ENCODE measurements at places on chromosomes 12 and 14. TPM values are rescaled to one million over a fixed set of nuclear protein-coding genes. Genes with fewer than 3 reads are reported as not detected.

DNA sequence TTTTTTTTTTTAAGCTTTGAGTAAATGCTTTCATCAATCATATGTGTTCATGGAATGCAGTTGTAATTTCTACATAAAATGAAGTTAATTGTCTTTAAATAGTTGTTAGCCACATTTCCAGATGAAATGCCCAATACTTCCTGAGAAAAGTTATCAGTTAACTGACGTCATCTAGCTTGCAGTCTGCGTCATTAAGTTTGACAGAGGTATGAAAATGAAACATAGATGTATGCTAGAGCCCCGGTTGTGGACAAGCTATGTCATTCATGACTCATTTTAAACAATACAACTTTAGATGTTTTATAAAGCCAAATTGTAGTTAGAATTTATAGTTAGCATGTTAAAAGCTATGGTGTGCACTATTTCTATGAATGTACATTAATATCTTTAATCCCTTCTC is 90.7 kb downstream of the PLEKHA5 start:
- no peaks in the 10 kb centered on the region for H3K27me3 ChIP-seq
- no peak overlapping the region for H3K4me3 ChIP-seq
- H3K27ac ChIP-seq = no peak overlapping the region
- H3K4me1 ChIP-seq = no peaks in the 10 kb centered on the region
- no peaks in the 10 kb centered on the region for H3K36me3 ChIP-seq
- no peak for DNase-seq

- H3K27me3 ChIP-seq = peaks cover 41% of the 10 kb centered on the region
- no peak overlapping the region for H3K4me3 ChIP-seq
- peaks cover 9% of the 10 kb centered on the region for H3K4me1 ChIP-seq
- H3K36me3 ChIP-seq = no peaks in the 10 kb centered on the region
These were observed 4.4 kb downstream of the KRT86 start for GRCh38 chr12:52278575-52279421.

DNA sequence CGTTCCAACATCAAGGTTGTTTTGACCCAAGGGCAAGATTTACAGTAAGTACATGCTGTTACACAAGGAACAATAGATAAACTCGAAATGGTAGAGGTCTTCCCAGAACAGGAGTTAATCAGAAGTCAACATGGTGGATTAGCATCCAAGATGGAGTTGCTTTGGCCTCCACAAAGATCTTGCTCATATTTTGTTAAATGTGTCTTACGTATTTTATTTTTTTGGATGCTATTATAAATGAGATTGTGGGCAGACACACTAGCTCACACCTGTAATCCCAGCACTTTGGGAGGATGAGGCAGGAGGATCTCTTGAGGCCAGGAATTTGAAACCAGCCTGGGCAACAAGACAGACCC is 22.3 kb upstream of the RAB21 start:
- no peaks in the 10 kb centered on the region for H3K36me3 ChIP-seq
- H3K4me1 ChIP-seq = no peaks in the 10 kb centered on the region
- no peak overlapping the region for H3K4me3 ChIP-seq
- no peak overlapping the region for H3K27ac ChIP-seq
- H3K27me3 ChIP-seq = peaks cover 3% of the 10 kb centered on the region

- DNase-seq = no peak
- no peak overlapping the region for H3K27ac ChIP-seq
- peaks cover 13% of the 10 kb centered on the region for H3K4me1 ChIP-seq
- no peaks in the 10 kb centered on the region for H3K36me3 ChIP-seq
These were observed 5.6 kb downstream of the MIS18BP1 start for GRCh38 chr14:45247427-45247826.

The POTEM gene
- not detected for total RNA-seq

Measured in T-cell (primary cell).